ENCODE measurements at places on chromosomes 7 and 10.

- no peak for DNase-seq
These were observed 38.6 kb downstream of the IL6 start for GRCh38 chr7:22765609-22766008.

- DNase-seq, result no peak
These were observed 319.2 kb downstream of the PARD3 start for GRCh38 chr10:34495938-34496337.

- DNase-seq, result no peak
These were observed 1091.1 kb downstream of the NRG3 start for GRCh38 chr10:82966130-82966529.

GRCh38 chr7:29363636-29364425 lies 169.3 kb downstream of the CHN2 start:
- no peak for DNase-seq
